ENCODE measurements at places on chromosomes 12 and 14. TPM values are rescaled to one million over a fixed set of nuclear protein-coding genes. Genes with fewer than 3 reads are reported as not detected.

The GSKIP gene
- 16.6 TPM for total RNA-seq

The ACRBP gene
- 8.7 TPM for total RNA-seq

The OS9 gene
- 162 TPM for total RNA-seq

The TTC9 gene
- total RNA-seq, result 6.5 TPM

The ING4 gene
- 14.5 TPM for total RNA-seq

Measured in mesangial cell (primary cell).